ENCODE measurements at places on chromosomes 3 and 15.

DNA sequence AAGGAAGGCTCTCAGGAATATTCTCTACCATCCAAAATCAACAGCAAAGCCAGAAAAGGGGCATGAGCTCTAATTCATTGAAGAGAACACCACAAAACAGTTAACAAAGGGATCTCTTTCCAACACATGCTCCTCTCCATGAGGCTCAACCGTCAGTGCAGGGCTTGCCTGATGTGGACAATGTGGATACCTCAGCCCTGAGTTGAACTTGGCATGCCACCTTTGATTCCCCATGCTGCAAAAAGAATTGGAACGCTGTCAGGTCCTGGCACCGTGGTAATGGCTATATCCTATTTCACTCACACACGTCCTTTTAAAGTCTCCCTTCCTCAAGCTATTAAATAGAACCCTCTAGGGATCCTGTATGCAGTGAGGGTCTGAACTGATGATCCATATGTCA lies 30.7 kb upstream of the IP6K2 start:
- no peak for DNase-seq

- no peak for DNase-seq
These were observed 1.0 kb upstream of the RYR3 start for GRCh38 chr15:33309602-33310276.

DNA sequence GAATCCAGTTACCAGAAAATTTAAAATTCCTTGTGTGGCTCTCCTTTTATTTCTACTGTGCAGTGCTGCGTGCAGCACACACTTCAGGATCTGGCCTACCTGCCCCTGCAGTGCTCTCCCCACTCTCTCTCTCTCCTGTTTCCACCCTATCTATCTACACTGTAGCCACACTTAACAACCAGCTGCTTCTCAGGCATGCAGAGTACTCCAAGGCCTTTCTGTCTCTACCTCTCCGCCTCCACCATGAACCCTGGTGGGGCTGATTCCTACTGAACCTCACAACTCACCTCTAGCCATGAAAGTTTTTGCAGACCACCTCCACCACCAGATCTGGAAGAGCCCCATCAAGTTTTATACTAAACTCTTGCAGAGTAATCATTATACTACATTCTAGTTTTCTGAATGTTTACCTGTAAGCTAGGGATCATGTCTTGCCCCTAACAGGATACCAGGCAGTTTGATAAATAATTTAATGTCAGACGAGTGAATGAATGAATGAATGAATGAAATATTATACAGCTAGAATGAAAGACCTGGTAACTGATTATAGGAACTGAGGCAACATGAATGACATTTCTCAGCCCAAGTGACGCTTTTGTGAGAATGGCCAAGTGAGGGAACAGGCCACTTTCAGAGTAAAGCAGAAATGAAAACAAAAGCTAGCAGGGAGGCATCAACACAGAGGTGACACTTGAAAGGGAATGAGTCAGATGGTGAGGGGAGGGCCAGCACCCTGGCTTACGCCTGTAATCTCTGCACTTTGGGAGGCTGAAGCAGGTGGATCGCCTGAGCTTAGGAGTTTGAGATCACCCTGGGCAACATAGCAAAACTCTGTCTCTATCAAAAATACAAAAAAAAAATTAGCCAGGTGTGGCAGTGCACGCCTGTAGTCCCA lies 363.5 kb downstream of the FOXP1 start:
- DNase-seq = no peak

DNA sequence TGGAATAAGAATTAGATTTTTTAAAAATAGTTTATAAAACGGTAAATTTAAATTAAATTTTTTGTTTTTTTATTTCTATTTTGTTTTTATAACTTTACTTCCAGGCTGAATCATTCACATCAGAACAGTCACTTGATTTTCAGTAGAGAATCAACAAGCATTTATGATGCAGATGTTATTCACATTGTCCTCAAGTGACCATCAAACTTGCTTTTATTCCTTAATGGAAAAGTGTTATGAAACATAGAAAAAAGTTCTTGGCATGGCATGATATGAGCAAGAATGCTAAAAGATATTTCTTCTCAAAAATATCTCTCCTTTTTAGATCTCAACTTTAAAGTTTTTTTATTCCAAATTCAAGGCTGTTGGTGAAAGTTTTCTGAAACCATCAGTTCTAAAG lies 70.9 kb upstream of the TGFBR2 start:
- DNase-seq = no peak

- no peak for DNase-seq
These were observed 230.0 kb downstream of the ERC2 start for GRCh38 chr3:56238299-56238698.

- no peak for DNase-seq
These were observed 47.9 kb upstream of the ITGA11 start for GRCh38 chr15:68479870-68480269.

- no peak for DNase-seq
These were observed 131.8 kb upstream of the MCTP2 start for GRCh38 chr15:94099574-94099960.

GRCh38 chr15:29099131-29099880 lies 170.3 kb downstream of the NSMCE3 start:
- no peak for DNase-seq

DNA sequence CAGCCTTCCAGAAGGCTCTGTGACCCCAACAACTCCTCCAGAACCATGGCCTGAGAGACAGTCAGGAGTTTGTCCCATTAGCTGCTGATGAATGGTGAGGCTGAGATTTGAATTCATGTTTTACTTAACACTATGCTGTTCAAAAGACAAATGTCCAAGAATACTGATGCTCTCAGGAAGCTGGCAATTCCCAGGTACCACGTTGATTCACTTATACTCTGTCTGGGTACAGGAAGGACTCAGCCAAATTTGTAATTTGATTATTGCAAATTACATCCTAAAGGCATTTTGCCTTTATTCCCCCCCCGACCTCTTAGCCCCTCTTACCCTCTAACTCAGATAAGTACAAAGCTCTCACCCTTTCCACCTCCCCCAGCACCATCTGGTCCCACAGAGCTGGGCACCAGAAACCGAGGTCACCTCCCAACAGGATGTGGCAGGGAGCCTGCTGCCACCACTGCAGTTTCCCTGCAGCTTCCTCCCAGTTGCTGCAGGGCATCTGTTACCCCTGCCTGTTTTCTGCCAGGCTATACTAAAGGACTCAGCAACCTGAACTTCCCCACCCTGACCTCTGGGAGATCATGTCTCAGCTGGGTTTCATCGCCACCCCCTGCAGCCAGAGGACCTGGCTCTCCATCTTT lies 33.6 kb downstream of the EAF1 start:
- no peak for DNase-seq

GRCh38 chr3:152385761-152386160 lies 117.0 kb downstream of the MBNL1 start:
- DNase-seq = no peak

- DNase-seq = no peak
These were observed 359.2 kb upstream of the PROK2 start for GRCh38 chr3:72143966-72144717.

DNA sequence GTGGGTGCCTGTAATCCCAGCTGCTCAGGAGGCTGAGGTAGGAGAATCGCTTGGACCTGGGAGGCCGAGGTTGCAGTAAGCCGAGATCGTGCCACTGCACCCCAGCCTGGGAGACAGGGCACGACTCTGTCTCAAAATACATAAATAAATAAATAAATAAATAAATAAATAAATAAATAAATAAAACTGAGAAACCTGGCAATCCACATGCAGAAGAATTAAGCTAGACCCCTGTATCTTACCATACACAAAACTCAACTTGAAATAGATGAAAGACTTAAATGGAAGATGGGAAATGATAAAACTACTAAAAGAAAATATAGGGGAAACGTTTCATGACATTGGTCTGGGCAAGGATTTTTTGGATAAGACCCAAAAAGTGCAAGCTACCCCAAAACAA lies 58.0 kb downstream of the ATP13A4 start:
- DNase-seq = no peak

- DNase-seq = no peak
These were observed 129.9 kb downstream of the VGLL4 start for GRCh38 chr3:11513817-11514135.
